Kidney (tissue), 22 donors: ENCODE measurements at places on chromosomes 7 and 10. TPM values are rescaled to one million over a fixed set of nuclear protein-coding genes. Genes with fewer than 3 reads are reported as not detected.
A peak's percentile ranks its signal among the peaks of the same experiment; 100 is the strongest.

- DNase-seq, result peak; percentile 27
These were observed 137.7 kb downstream of the ETV1 start for GRCh38 chr7:13851736-13852135.

The CPA2 gene
- not detected for total RNA-seq

The RBM48 gene
- total RNA-seq, result 14.4 TPM

GRCh38 chr10:71868192-71868697 lies 17.2 kb upstream of the PSAP start:
- no peak for DNase-seq

The GIMAP5 gene
- 30.0 TPM for total RNA-seq

The PCLO gene
- total RNA-seq, result 12.0 TPM

The PTN gene
- total RNA-seq, result 12.0 TPM

GRCh38 chr7:69763513-69763912 lies 165.2 kb downstream of the AUTS2 start:
- DNase-seq, result no peak

DNA sequence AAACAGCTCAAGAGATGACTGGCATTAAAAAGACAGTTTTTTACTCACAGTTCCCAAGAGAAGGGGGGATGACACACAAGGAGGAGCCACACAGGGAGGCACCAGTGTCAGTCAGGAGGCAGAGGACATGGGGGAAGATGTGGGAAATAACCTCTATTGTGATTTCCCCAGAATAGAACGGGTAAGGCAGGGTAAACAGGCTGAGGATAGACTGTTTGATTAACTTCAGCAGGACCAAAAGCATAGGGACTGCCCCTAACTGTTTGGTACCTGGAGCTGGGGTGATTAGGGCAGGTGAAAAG lies 60.7 kb downstream of the RAPGEF5 start:
- DNase-seq, result no peak

The TFEC gene
- total RNA-seq, result 14.4 TPM

DNA sequence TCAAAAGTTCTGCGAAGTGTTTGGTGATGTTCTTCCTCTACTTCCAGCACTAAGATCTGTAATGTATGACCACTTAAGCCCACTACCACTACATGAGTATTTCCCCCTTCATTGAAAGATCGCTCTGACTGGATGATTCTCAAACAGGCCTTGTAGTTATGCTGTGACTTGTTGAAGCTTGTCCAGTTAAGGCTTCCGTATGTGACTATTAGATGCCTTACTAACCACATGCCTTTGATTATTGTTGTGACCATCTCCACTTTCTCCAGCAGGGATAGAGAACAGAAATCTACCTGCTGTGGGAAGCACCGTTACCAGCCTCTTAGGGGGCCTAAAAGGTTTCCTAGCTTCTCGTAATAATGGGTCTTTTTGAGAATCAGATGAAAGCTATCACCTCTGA lies 81.1 kb downstream of the NOC3L start:
- no peak for DNase-seq

DNA sequence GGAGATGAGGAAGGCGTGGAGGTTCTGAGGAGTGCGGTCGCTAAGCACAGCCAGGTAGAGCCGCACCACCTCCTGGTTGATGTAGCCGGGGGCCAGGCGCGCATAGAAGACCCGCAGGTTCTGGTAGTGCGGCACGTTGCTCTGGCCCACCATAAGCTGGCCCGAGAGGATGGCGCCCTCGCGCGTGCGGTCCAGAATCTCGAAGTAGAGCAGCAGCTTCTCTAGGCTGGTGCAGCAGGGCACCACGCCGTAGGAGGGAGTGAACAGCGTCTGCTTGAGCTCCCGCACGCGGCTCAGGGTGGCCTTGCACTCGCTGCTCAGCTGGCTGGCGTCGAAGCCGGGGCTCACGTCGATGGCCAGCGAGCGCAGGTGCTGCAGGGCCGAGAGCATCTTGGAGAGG lies 77.8 kb upstream of the TNRC18 start:
- DNase-seq, result no peak

GRCh38 chr7:48971173-48971572 lies 46.8 kb downstream of the CDC14C start:
- DNase-seq, result no peak

GRCh38 chr7:49770838-49771237 lies 2.6 kb upstream of the VWC2 start:
- no peak for DNase-seq

The C7orf57 gene
- total RNA-seq, result 0.63 TPM

DNA sequence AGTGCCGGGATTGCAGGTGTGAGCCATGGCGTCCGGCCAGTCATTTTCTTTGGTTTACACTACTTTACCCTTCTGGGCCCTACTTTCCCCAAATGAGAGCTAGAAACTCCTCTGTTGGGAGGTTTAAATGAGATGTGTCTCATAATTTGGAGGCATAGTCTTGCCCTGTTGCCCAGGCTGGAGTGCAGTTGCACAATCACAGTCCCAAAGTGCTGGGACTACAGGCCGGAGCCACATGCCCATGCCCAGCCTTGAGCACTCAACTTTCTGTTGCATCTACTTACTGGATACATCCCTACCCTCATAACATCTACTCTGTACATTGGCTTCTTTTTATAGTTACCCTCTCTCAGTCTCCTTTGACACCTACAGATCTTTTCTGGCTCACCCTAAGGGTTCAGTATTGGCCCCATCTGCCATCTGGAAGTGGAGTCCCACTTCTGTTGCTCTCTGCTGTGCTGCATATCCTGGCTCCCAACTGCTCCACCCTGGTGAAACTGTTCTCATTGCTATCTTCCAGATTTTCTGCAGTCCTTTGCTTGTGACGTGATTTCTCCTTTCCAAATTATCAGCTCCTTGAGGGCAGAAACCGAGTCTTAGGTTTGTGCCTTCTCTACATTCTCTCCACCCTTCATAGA lies 8.4 kb downstream of the EIF4H start:
- no peak for DNase-seq

The LIPM gene
- not detected for total RNA-seq

GRCh38 chr7:112798274-112799159 lies 8.3 kb upstream of the TMEM168 start:
- DNase-seq, result no peak

The BBIP1 gene
- total RNA-seq, result 34.8 TPM

DNA sequence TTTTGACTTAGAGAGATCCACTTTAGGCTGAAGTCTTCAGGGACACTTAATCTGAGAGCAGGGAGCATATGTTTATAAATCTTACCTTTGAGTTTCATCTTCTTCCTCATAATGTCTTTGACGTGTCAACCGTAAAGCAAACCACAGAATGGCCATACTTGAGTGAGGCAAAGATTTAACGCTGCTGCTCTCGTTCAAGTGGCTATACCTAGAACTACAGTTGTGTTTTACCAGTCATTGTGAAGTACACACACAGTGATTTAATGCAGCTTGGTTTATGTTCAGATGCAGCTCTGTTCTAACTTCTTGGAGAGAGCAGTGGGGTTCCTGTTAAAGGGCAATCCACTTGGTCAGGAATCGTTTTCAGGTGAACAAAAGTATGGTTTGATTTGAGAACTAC lies 39.9 kb upstream of the GOT1 start:
- no peak for DNase-seq

GRCh38 chr10:98568551-98568950 lies 121.8 kb upstream of the HPS1 start:
- DNase-seq, result no peak

The SLC18A3 gene
- total RNA-seq, result not detected

DNA sequence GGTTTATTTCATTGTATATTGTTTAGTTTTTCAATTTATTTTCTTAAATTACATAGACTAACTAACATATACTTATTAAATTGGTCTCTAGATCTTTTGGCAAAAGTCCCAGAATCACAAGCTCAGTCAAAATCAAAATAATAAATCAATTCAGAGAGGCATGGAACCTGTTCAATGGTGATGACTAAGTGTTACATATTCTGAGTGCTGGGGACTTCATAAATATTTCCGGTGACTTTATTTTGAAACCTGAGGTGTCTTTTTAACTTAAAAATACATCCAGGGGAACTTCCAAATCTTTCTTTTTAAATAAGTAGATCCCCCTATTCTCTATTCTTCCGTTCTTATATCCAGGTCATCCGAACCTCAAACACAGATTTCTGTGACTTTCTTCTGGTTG lies 89.6 kb upstream of the ZNF804B start:
- no peak for DNase-seq

The ADAM12 gene
- 3.3 TPM for total RNA-seq

DNA sequence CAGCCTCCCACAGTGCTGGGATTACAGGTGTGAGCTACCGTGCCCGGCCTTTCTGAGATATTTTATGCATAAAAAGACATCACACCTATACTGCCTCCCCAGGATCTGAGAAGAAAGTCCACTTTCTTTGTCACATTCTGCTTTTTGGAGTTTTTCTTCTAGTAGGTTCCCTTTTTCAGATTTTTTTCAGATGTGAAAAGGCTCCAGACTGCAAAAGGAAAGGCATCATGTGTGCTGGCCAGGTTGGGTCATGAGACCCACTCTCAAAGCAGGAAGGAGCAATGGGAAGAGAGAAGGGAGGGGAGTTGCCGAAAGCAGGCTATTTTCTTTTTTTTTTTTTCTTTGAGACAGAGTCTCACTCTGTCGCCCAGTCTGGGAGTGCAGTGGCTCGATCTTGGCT lies 10.8 kb downstream of the BLVRA start:
- no peak for DNase-seq

The VGF gene
- 0.38 TPM for total RNA-seq

The GIMAP4 gene
- total RNA-seq, result 61.4 TPM

The FRMD4A gene
- 68.2 TPM for total RNA-seq

The EPO gene
- not detected for total RNA-seq

The TMEM72 gene
- total RNA-seq, result 19.3 TPM

DNA sequence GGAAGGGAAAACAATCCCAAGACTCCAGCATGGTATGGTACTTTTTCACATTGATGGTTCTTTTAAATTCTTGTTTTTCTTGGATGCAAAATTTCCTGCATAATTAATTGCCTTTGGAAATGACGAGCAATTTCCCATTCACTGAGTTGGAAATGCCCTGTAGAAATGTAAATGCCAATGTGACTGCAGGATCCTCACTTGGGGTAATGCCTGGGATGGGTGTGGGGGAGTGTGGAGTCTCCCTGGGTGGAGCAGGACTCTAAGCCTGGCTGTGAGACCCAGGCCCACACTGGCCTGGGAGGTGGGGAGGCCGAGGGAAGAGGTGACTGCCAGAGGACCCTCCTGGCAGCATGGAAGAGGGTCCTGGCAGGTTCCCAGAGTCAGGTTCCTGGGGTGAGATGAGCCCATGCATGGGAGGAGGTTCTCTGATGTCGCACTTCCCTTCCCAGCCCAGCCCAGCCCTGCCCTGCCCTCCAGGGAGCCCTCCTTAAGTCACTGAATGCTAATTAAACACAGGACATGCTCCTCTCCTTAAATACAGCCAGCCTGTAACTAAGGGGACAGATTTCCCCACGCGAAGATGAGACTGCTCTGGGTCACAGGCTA lies 157.9 kb downstream of the GFRA1 start:
- DNase-seq, result no peak

DNA sequence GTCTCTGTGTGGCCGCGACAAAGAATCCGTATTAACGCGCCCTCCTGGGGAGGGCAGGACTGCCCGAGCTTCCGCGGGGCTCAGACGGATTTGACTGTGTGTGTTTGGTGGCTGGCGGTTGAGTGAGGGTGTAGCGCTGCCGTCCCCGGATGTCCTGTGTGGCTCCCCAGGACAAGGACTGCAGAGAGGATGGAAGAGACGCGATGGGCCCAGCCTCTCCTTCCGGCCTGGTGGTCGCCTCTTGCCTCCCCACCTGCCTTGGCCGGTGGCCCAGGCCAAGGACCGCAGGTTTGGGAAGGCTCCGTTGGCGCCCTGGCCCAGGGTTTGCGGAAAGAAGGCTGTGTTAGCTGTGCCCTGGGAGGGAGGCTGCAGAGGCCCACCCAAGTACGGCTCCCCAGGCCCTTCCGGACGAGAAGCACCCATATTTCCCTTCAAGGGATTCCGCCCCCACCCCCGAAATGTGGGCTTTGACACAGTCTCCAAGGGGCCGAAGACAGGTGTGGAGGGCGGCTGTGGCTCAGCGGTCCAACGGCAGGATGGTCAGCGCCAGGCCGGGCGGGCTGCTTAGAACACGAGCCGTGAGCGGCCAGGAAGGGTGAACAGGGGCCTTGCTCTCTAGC lies 2.3 kb downstream of the UNCX start:
- DNase-seq, result peak; percentile 41

The ELAPOR2 gene
- 9.0 TPM for total RNA-seq

The NEURL1 gene
- total RNA-seq, result 1.2 TPM

The MAGI2 gene
- total RNA-seq, result 9.0 TPM

GRCh38 chr10:14429043-14429700 lies 98.4 kb upstream of the FRMD4A start:
- DNase-seq, result no peak

DNA sequence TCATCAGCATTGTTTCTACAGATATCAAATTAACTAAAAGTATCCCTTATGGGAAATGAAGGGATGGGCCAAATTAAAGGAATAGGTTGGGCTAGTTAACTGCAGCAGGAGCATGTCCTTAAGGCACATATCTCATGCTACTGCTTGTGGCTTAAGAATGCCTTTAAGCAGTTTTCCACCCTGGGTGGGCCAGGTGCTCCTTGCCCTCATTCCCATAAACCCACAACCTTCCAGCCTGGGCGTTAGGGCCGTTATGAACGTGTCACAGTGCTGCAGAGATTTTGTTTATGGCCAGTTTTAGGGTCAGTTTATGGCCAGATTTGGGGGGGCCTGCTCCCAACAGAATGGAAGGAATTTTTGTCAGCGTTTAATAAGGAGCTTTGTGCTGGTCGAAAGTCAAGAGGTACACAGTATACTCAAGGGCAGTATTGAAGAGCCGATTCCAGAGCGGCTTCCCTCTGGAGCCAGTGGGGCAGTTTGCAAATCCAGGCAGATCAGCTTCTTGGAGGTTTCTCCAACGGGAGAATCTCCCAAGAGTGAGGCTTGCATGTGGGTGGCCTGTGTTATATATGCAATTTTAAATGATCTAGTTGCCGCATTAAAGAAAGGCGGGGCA lies 7.7 kb downstream of the PFKP start:
- DNase-seq, result no peak

The TSPAN14 gene
- 183 TPM for total RNA-seq
